ENCODE measurements at places on chromosomes 5 and 9.

DNA sequence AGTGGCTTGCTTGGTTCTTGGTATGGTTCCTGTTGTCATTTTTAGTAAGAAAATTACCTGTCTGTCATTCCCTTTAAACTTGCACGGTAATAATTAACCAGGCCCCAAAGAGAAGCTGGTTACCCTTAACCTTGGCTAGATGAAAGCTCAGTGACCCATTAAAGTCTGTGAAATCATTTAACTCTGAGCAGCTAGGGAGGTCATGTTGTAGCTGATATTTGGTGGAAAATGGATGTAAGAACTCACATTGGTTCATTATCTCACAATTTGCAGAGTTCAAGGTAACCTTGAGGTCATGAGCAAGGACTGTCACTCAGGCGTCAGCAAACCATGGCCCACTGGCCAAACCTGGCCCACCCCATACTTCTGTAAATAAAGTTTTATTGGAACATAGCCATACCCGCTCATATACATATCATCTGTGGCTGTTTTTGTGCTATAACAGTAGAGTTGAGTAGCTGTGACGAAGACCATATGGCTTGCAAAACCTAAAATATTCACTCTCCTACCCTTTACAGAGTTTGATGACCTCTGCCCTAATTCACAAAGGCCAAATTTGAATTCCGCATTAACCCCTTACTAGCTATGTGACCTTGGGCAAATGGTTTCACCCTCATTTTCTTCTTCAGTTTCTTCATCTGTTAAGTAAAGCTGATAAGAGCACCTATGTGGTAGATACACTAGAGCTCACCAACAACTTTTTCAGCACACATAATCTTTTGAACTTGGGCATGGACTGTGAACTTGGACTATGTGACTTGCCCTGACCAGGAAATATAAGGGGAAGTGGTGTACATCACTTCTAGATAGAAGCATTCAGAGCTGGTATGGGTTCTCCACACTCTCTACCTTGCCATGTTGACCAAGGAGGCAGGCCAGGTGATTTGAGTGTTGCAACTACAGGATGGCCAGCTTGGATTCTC lies 61.5 kb upstream of the CPEB4 start:
- no peak for DNase-seq

GRCh38 chr9:134239939-134240338 lies 75.6 kb upstream of the RNU6ATAC start:
- DNase-seq = no peak

- no peak for DNase-seq
Observed at GRCh38 chr9:73911804-73912203, 585.3 kb upstream of the RORB start.

DNA sequence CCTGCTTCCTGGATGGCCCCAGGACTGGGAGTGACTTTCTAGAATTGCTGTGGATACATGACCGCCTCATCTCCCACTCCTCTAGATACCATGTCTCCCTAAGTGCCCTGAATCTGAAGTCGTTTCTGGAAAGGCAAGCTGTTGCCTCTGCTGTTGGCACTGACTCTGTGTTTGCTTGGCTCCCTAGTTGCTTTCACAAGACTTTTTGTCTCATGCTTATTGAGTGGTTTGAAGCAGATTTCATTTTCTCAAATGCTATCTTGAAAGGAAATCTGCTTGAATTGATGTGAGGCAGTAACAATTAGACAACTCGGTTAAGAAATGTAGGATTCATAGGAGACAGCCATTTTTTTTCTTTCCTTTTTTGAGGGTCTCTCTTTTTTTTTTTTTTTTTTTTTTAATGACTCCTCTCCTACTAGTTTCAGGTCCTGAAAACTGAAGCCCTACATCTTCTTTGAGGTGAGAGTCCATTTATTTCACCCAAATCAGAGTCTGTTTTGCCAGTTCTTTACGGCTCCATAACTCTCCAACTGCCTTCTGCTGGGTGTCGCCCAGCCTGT lies 65.9 kb downstream of the PRDM6 start:
- no peak for DNase-seq

DNA sequence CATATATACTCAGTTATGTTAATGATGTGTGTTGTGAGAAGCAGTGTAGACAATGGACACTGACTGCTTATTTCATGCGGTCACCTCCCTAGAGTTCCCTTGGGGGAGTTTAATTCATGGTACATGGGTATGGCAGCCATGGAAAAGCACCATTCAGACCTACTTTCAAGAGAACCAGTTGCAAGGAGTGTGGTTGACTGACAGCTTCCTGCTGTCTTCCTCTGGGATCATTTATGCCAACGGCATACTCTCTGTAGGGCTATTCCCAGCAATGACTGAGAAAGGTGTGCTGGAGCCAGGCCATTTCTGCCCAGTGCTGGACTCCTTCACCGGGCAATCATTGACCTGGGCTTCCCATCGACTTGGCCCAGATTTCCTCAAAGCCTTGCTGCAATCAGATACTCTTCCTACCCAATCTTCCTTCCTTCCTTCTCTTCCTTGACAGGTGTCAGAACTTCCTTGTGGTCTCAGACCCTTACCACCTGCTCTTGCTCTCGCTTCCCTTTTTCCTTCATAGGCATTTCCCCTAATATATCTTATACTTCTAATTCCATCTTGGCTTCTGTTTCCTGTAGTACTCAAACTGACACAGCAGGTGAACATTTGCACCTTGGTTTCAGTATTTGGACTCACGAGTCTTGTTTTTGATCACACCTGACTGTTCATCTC lies 3.4 kb upstream of the CLINT1 start:
- no peak for DNase-seq

DNA sequence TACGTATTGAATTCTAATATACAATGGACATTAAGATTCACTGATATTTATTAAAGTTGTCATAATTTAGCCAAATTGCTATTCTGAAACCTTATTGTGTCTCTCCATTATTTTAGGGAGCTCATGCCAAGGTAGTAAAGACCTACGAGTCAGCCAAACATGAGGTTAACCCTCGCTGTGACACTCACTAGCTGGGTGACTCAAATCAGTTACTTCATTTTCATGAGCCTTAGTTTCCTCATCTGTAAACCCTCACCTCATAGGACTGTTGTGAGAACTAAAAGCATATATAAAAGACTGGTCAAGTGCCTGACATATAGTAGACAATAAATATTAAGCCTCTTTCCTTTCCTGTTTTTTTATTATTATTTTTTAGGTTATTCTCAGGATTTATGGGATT lies 44.0 kb upstream of the PCA3 start:
- no peak for DNase-seq

- DNase-seq = peak; percentile 19
Observed at GRCh38 chr5:179132586-179133355, 72.6 kb downstream of the ZNF354C start.

DNA sequence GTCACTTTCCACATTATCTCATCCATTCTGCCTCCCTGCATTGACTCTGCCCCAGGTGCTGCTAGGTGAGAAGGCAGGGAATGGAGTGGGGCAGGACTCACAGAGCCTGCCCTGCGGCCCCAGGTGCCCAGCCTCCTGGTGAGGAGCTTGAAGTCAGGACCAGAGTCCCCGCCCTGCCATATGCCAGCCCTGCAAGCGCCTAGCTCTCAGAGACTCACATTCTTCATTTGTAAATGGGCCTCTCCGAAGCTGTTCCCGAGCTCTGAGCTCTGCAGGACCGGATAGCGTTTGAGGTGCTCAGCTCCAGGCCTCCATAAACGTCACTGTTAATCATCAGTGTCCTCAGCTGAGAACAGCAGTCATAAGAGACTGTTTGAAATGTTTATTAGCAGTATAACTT lies 75.1 kb upstream of the STXBP1 start:
- DNase-seq = peak; percentile 93

DNA sequence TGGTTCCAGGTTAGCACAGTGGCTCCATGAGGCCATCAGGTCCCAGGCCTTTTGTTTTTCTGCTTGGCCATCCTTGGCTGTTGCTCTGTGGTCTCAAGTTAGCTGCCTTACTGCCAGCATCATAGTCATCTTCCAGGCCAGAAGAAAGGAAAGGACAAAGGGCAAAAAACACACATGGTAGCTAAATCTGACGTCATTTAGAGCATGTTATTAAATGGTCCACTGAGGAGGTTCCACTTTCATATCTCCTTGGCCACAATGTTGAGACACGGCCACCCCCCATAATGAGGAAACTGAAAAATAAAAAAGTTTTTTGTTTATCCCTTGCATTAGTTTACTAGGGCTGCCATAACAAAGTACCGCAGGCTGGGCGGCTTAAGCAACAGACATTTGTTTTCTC lies 106.4 kb upstream of the NIPBL start:
- no peak for DNase-seq

DNA sequence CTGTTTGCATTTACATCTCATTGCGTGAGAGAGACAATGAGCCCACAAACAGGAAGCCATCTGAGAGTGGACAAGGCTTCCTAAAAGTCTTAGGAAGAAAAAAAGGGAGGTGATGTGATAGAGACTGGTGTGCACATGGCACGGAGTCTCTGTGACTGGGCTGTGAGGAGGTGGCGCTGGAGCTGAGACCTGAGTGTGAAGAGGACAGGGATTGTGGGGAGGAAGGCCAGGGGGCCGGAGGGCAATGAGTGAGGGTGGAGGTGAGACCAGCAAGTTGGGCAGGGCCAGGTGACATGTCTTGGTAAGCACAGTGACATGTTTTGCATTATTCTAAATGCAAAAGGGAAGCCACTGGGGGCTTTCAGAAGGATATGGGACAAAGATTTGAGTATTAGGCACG lies 45.0 kb downstream of the TSPAN17 start:
- no peak for DNase-seq

GRCh38 chr9:97803167-97804058 lies 49.6 kb upstream of the FOXE1 start:
- DNase-seq = peak; percentile 79

DNA sequence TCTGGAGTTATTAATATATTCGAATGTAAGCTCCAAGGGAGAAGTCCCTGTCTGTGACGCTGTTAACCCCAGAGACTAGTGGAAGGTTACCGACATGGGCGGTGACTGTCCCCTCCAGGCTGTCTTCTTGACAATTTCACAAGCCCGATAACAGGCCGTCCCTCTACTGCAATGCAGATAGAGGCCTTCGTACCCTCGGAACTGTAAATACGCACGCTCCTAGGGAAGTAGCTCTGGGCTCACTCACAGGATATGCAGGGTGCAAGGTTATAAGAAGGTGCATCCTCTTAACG lies 680 bp upstream of the RFK start:
- peak; percentile 61 for DNase-seq

GRCh38 chr9:133537257-133537656 lies 2.8 kb downstream of the ADAMTSL2 start:
- no peak for DNase-seq

DNA sequence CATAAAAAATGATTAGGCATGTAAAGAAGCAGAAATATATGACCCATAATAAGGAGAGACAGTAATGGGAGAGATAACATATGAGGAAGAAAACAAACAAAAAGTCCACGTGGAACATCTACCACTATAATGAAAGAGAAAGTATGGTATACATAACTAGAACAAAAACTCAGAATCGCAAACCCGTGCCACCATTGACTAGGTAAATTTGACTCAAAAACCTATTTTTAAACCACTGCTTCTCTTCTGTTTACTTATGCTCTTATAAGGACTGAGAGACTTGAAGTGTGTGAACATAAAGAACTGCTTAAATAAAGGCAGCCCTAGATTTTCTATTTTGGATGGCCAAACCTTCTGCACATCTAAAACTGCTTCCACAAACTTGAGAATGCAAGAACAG lies 330.7 kb downstream of the CAAP1 start:
- DNase-seq = no peak

DNA sequence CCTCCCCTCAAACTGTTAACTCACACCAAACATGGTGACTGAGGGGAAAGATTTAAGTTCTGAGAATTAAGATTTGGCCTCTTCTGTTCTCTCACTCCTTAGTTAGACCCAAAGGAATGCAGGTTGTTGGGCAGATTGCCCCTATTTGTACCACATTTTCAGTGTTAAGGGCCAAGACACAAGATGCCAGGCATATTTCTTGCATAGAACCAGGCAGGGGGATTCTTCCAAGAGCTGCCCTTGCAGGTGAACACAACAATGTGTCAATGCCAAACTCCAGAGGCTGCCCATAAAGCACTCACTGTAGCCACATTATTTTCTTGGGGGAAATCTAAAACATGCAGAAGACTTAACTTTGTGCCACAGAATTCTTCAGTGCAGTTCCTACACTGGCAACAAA lies 14.7 kb downstream of the MPDZ start:
- no peak for DNase-seq

DNA sequence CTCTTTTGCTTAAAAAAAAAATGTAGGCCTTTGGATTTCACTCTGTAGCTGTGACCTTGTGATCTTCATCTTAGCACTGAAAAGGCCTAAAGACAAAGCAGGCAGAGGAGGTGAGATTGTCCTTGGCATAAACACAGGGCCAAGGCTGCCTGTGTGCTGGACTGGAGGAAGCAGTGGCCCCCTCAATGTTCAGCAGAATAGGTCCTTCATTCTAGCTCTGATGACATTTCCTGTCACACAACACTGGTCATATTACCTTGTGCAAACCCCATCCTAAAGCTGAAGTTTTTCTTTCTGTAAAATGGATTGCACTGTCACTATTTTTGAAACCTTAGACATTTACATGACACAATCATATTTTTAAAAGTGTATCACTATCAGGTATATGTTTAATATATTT lies 147.4 kb downstream of the INSYN2B start:
- no peak for DNase-seq

- DNase-seq = peak; percentile 14
Observed at GRCh38 chr9:131856105-131856504, 116.2 kb upstream of the RAPGEF1 start.

DNA sequence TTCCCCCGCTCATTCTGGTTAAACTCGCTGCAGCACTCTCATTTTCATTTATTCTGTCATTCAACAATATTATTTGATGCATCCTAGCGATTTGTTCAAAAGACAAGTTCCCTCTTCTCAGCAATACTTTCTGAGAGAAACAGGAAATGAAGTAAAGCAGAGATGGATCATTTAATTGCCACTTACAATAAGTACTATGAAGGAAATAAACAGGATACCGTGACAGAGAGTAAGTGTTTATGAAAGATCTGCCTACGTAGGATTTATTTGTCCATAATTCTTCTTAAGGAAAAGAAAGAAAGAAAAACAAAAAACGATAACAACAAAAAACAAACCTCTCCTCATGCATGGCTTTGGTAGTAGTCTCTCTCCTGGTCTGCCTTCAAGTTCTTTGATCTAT lies 406.8 kb upstream of the ZNF608 start:
- DNase-seq = no peak

DNA sequence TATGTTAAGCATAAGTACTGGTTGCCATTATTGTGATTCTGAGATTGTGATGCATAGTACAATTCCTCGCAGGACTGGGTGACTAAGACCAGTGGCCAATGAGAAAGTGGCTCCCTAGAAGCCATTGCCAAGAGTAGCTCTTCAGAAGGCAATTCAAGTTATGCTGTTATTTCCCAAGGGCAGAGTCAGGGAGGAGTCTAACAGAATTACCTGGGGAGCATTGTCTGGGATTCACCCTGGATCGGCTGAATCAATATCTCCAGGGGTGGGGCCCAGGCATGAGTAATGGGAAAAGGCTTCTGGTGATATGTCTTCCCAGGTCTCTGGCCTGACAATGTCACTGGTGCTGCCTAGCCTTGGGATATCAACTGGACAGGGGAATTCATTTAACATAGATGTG lies 10.9 kb upstream of the ARHGEF28 start:
- peak; percentile 41 for DNase-seq

- DNase-seq = no peak
Observed at GRCh38 chr9:21782205-21782604, 20.2 kb upstream of the MTAP start.

GRCh38 chr5:95081982-95082381 lies 202.9 kb downstream of the MCTP1 start:
- peak; percentile 70 for DNase-seq

GRCh38 chr9:132216861-132217619 lies 55.2 kb downstream of the NTNG2 start:
- no peak for DNase-seq

Measured in ELR (cell line).